ENCODE measurements at places on chromosomes 4 and X. TPM values are rescaled to one million over a fixed set of nuclear protein-coding genes. Genes with fewer than 3 reads are reported as not detected.

- no peak overlapping the region for H3K27ac ChIP-seq
- H3K27me3 ChIP-seq: no peaks in the 10 kb centered on the region
- no peaks in the 10 kb centered on the region for H3K4me1 ChIP-seq
- H3K4me3 ChIP-seq: no peak overlapping the region
Measured at GRCh38 chr4:4803216-4803911, 56.1 kb upstream of the MSX1 start.

DNA sequence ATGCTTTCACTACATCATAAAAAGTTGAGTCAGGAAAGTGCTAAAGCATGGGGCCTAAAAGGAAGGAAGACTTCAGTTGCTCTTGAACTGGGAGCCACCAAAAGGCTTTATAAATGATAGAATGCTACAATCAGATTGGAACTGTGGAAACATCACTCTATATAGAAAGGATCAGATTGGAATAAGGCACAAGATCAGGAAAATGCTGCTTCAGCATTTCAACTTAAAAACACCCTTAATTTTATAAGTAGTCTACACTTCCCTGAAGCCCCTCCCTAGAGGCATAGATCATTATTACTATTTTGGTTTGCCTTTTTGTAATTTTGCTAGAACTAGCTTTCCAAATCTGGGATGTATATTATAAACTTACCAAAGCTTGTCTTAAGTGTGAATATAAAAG, 170.7 kb downstream of the FANCB start:
- H3K27me3 ChIP-seq: no peaks in the 10 kb centered on the region
- H3K36me3 ChIP-seq: no peaks in the 10 kb centered on the region
- no peak for DNase-seq
- H3K27ac ChIP-seq: no peak overlapping the region
- no peak overlapping the region for H3K4me3 ChIP-seq
- no peaks in the 10 kb centered on the region for H3K4me1 ChIP-seq

DNA sequence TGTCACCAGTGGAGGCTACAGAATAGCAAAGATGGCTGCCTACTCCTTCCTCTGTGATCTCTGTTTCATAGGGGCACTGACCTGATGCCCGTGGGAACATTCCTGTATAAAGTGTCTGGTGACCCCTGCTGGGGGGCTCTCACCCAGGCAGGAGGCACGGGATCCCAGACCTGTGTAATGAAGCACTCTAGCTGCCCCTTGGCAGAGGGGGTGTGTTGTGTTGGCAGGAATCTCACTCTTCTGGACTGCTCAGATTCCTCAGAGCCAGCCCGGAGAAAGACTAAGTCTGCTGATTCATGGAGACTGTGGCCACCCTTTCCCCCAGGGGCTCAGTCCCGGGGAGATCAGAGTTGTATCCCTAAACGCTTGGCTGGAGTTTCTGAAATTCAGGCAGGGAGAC, 648.3 kb downstream of the SPRY1 start:
- H3K4me1 ChIP-seq: no peaks in the 10 kb centered on the region
- no peak for DNase-seq
- no peak overlapping the region for H3K27ac ChIP-seq
- H3K36me3 ChIP-seq: peaks cover 3% of the 10 kb centered on the region
- H3K27me3 ChIP-seq: no peaks in the 10 kb centered on the region

DNA sequence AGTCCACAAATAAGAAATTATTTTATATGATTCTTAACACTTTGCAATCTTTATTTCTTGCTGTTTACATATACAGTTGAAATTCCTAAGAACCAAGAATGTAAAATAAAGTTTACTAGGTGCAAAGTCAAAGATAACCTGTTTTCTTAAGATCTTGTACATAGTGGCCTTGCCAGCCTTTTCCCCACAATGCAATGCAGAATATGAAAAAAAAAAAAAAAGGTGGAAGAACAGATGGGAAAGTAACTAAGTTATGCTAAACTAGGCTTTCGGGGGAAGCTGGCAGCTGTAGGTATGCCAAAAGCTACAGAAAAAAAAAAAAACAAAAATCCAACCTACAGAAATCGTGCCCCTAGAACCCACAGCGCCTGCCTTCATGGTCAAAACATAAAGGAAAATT, 1588.4 kb downstream of the STIM2 start:
- no peak overlapping the region for H3K4me3 ChIP-seq
- H3K36me3 ChIP-seq: no peaks in the 10 kb centered on the region
- H3K27ac ChIP-seq: no peak overlapping the region
- DNase-seq: no peak

GRCh38 chrX:10554612-10555270, 65.6 kb downstream of the MID1 start:
- no peak for DNase-seq
- no peak overlapping the region for H3K27ac ChIP-seq
- H3K4me1 ChIP-seq: peaks cover 7% of the 10 kb centered on the region
- no peaks in the 10 kb centered on the region for H3K27me3 ChIP-seq

DNA sequence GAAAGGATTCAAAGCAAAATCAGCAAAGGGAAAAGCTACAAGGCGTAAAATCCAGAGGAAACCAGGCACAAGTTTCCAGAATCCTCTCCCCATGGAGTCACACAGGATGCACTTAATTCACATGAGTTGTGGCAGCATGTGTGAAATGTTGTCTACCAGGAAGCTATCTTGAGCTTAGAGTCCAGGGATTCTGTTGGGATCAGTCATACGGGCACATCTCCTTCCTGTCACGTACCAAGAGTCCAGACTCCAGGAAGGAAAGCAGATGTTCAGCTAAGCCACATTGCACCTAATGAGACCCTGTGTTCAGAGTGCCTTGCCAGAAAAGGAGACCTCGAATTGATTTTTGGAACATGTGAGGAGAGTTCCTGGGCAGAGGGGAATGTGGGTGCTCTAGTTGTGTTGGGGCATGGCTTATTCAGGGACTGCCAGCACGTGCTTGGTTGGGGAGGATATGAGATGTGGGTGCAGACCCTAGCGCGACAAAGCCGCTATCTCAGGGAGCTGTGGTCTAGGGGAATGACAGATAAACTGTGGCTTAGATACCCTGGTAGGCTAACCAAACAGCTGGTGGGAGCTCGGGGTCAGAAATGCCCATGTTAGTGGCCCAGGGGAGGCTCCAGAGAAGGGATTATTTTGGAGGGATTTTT, 70.0 kb downstream of the EVC start:
- DNase-seq: peak; percentile 19
- no peaks in the 10 kb centered on the region for H3K27me3 ChIP-seq
- peaks cover 32% of the 10 kb centered on the region for H3K36me3 ChIP-seq
- no peak overlapping the region for H3K4me3 ChIP-seq

DNA sequence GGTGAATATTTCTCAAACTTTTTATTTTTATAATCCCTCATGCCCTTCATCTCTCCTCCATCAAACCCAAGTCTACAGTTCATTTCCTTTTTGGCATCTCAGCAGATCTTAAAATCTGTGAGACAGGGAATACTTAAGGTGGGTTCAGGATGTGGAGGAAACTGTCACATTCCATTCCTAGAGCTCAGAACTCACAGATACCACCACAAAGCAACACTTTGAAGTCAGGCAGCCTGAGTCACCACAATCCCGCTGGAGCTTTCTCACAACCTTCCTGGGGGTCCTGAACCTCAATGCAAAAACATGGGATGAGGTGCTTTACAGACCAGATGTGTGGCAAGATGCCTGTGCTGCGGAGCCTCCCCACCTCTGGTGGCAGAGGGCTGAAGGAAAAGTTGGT, 63.2 kb downstream of the HHIP start:
- DNase-seq: no peak
- no peak overlapping the region for H3K4me3 ChIP-seq
- no peaks in the 10 kb centered on the region for H3K36me3 ChIP-seq
- no peaks in the 10 kb centered on the region for H3K4me1 ChIP-seq
- no peak overlapping the region for H3K27ac ChIP-seq

- no peaks in the 10 kb centered on the region for H3K27me3 ChIP-seq
- H3K4me3 ChIP-seq: no peak overlapping the region
- H3K36me3 ChIP-seq: no peaks in the 10 kb centered on the region
- H3K4me1 ChIP-seq: no peaks in the 10 kb centered on the region
- no peak overlapping the region for H3K27ac ChIP-seq
- no peak for DNase-seq
Measured at GRCh38 chrX:13868591-13868990, 51.7 kb upstream of the GPM6B start.

DNA sequence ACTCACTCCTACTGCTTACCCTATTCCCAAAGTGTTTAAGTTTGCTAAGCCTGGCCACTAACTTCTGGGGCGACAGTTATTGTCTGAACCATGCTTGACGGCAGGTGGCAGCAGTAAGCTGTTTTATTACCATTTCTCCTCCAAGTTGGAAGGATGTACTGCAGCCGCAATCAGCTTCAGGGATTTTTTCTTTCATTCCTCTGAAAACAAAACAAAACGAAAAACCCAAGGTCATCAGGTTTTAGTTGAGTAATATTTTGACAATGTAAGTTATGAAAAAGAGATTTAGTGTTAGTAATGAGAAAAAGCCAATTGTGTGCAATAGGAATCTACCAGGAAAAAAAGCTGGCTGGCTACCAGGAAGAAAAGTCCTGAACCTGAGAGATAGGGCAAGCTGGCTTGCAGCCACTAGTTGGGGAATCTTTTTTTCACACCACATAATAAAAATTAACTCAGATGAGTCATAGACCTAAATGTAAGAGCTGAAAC, 13.2 kb upstream of the RAB9B start:
- H3K27me3 ChIP-seq: no peaks in the 10 kb centered on the region
- no peaks in the 10 kb centered on the region for H3K4me1 ChIP-seq
- peak; percentile 72 for DNase-seq
- no peaks in the 10 kb centered on the region for H3K36me3 ChIP-seq
- H3K4me3 ChIP-seq: no peak overlapping the region

- H3K27ac ChIP-seq: no peak overlapping the region
- H3K4me3 ChIP-seq: no peak overlapping the region
- no peaks in the 10 kb centered on the region for H3K36me3 ChIP-seq
Measured at GRCh38 chr4:99642725-99643489, 14.7 kb downstream of the C4orf54 start.

GRCh38 chr4:168795346-168795745, 214.7 kb downstream of the CBR4 start:
- H3K27me3 ChIP-seq: no peaks in the 10 kb centered on the region
- DNase-seq: no peak
- H3K36me3 ChIP-seq: no peaks in the 10 kb centered on the region
- no peak overlapping the region for H3K4me3 ChIP-seq
- H3K27ac ChIP-seq: no peak overlapping the region
- peaks cover 3% of the 10 kb centered on the region for H3K4me1 ChIP-seq

GRCh38 chr4:99879458-99879857, 14.8 kb downstream of the LAMTOR3 start:
- no peak for DNase-seq
- no peaks in the 10 kb centered on the region for H3K4me1 ChIP-seq
- peaks cover 15% of the 10 kb centered on the region for H3K36me3 ChIP-seq

DNA sequence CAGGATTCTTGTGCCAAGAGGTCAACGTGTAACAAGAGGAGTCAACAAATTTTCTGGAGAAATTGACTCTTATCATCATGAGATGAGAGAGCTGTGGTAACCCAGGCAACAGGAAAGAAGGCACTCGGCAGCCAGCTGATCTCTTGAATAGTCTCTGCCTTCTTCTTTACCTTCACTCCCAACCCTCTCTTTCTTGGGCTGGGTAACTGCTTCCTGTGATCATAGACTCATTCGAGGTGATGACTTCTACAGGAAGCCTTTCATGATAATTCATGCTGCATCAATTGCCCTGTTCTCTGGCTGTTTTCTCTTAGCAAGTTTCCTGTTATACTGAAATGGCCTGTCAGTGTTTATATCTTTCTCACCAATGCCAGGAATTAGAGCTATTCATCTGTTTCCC, 70.8 kb upstream of the FSTL5 start:
- H3K4me3 ChIP-seq: no peak overlapping the region
- H3K36me3 ChIP-seq: peaks cover 7% of the 10 kb centered on the region
- no peak for DNase-seq
- no peaks in the 10 kb centered on the region for H3K27me3 ChIP-seq

DNA sequence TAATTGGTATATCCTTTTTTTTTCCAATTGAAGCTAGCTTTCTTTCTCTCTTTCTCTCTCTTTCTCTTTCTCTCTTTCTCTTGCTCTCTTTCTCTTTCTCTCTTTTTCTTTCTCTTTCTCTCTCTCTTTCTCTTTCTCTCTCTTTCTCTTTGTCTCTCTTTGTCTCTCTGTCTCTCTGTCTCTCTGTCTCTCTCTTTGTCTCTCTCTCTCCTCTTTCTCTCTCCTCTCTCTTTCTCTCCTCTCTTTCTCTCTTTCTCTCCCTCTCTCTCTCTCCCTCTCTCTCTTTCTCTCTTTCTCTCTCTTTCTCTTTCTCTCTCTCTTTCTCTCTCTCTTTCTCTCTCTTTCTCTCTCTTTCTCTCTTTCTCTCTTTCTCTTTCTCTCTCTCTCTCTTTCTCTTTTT, 66.6 kb downstream of the ASMT start:
- no peak for DNase-seq
- peaks cover 6% of the 10 kb centered on the region for H3K4me1 ChIP-seq
- H3K27me3 ChIP-seq: no peaks in the 10 kb centered on the region
- no peak overlapping the region for H3K4me3 ChIP-seq
- H3K36me3 ChIP-seq: peaks cover 9% of the 10 kb centered on the region

Gene ATG4A
- 6.4 TPM for total RNA-seq

Gene HAUS7
- 43.1 TPM for total RNA-seq

Gene USP51
- 6.2 TPM for total RNA-seq

Gene MND1
- total RNA-seq: 21.0 TPM

Gene PARM1
- 2.0 TPM for total RNA-seq

Gene GRID2
- total RNA-seq: 19.4 TPM

Gene NXF2B
- total RNA-seq: not detected

Gene ADGRG2
- total RNA-seq: 6.8 TPM

Gene WDR1
- total RNA-seq: 366 TPM

Gene CCSER1
- 0.57 TPM for total RNA-seq
